ENCODE measurements at places on chromosomes 3 and 15. TPM values are rescaled to one million over a fixed set of nuclear protein-coding genes. Genes with fewer than 3 reads are reported as not detected.
A peak's percentile ranks its signal among the peaks of the same experiment; 100 is the strongest.

CX3CR1 gene
- total RNA-seq = 0.13 TPM

- DNase-seq = no peak
Measured at GRCh38 chr15:37814847-37815515, 119.5 kb upstream of the TMCO5A start.

DNA sequence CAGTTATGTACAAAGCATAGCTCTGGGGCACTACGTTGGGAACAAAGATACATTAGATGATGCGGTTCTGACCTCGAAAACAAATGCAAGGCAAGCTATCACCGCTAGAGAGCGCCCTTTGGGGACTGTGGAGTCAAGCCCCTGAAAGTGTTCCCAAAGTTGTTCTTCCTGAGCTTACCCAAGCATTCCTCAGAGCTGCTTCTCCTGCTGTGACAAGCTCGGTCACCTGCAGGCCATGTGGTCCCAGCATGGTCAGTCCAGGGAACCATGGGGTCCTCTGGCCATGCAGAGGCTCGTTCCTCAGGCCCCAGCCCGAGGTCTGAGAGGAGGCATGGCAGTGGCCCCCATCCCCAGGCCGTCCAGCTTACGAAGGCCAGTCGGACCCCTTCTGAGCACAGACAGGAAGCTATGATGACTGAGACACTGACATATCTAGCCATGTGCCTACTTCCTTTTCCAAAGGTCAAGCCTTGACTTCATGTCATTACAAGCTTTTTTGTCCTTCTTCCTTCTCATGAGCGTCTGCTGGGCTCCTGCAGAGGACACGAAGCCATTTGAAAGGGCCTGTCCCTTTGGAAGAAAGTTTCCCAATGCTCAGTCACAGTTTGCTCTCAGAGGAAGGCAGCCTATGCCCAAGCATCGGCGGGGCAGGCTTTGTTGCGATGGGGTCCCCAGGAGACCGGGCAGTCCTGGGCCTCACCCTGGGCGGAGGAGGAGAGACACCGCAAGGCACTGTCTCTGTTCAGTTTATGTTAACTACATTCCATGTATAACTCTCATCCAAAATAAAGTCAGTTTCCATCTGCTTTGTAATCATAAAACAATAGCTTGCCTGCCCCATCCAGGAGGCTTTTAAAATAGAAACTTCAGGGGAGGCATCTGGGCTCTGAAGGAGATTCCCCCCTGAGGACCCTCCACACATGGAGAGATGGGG lies 79.3 kb downstream of the ATP10A start:
- peak; percentile 54 for DNase-seq

ZNF385D gene
- total RNA-seq = not detected

DNA sequence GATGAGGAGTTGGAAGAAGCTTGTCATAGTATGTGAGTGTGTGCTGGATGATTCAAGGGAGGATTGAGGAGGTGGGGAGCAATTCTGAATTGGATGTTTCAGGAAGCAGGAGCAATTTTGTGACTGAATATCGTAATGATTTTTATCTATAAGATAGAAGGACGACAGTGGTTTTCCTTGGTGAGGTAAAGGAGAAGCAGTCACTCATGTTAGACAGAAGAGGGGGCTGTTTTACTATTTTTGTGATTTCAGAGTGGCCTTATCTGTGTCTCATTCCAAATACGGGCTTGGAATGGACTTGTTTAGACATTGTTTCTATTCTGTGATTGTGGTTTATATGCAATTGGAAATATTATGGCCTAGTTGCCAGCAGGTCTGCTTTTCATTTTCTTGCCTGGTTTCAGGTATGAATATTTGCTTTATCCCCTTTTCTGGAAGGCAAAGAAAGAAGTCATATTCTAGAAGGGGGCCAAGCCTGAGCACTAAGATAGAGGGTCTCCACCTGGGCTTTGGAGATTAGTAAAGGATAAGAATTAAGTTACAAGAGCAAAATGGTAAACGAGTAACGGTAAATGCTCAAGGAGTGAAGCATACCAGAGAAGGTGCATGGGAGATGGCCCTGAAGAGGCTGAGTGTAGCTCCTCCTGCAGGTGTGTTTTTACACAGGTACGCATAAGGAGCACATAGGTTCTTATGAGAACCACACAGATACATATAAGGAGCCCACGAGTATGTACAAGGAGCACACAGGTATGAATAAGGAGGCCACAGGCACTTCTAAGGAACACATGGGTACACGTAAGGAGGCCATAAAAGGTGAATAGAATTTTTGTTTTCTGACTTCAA lies 124.6 kb upstream of the KCNAB1 start:
- peak; percentile 22 for DNase-seq

ADAMTS9 gene
- total RNA-seq = not detected

DNA sequence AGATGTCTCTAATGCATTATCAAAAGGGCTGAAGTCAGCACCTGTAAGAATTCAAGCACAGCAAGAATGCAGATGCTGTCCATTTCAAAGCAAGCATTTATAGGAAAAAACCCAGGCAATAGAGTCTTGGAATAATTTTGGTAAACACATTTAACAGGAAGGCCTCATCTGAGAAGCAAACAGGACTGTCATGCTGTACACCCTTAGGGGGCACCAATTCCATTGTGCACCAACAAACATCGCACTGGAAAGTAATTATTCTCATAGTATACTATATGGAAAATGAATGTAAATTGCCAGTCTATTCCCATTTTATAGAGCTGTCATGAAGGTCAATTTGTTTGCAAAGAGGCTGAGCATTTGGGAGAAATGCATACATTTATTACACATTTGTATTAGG lies 247.3 kb upstream of the SUCLG2 start:
- DNase-seq = peak; percentile 41

ATP8B4 gene
- total RNA-seq = not detected

GRCh38 chr3:181134873-181135272 lies 145.3 kb upstream of the DNAJC19 start:
- no peak for DNase-seq

DNA sequence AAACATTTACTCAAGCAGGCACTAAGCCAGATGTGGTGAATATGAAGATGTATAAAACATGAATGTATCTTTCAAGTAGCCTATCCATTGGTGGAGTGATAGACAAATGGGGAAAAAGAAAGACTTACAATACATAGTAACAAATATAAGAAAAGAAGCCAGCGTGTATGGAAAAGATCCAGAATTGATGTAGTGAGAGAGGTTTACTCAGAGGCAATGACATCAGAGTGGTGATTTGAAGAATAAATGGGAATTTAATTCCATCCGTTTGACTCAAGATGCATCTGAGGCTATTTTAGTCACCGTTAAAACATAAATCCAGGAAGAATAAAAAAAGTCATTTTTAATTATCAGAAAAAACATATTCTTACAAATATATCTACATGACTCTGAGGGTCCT lies 162.6 kb downstream of the IL1RAP start:
- no peak for DNase-seq

- no peak for DNase-seq
Measured at GRCh38 chr3:160695915-160696327, 19.0 kb downstream of the ARL14 start.

- DNase-seq = no peak
Measured at GRCh38 chr3:34000301-34000700, 201.9 kb downstream of the PDCD6IP start.

PLAAT1 gene
- not detected for total RNA-seq

SAMD7 gene
- 0.96 TPM for total RNA-seq

SH3BP5 gene
- total RNA-seq = 31.3 TPM

- DNase-seq = no peak
Measured at GRCh38 chr3:42119561-42120355, 28.6 kb downstream of the TRAK1 start.

DNA sequence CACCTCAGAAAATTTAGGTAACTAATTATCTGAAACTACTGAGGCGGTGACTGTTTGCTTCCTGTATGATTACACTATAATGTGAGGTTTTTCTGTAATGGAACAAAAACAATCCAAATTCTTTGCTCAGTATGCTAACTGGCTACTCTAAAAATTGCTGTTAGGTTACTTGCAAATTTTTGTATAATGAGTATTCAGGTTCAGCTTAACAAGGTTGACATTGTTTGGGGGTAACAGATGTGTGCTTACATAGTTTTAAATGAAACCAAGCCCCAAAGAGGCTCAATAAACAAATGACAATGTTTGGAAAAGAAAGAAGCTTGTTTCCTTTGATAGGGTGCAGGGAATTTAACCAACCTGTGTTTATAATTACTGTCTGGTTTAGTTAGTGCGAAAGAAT lies 414.5 kb upstream of the MDFIC2 start:
- DNase-seq = no peak

- no peak for DNase-seq
Measured at GRCh38 chr15:101013201-101013550, 94.0 kb downstream of the LRRK1 start.

DNA sequence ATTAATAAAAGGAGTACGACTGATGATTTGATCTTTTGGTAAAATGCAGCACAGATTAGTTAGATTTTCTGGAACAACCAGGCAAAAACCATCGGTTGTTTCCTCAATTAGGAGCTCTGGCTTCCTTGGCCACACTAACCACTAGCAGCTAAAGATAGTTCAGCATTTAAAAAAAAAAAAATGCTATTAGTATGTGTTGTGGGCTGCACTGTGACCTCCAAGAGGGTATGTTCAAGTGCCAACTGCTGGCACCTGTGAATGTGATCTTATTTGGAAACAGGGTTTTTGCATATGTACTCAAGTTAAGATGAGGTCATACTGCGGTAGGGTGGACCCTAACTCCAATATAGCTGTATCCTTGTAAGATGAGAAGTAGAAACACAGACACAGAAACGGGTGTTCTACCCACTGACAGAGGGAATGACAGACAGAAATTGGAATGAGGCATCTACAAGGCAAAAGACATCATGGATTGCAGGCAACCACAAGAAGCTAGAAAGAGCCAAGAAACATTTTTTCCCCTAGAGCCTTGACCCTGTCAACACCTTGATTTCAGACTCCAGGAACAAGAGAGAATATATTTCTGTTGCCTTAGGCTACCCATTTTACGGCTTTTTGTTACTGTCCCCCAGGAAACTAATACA lies 534.6 kb upstream of the ROBO2 start:
- no peak for DNase-seq

DNA sequence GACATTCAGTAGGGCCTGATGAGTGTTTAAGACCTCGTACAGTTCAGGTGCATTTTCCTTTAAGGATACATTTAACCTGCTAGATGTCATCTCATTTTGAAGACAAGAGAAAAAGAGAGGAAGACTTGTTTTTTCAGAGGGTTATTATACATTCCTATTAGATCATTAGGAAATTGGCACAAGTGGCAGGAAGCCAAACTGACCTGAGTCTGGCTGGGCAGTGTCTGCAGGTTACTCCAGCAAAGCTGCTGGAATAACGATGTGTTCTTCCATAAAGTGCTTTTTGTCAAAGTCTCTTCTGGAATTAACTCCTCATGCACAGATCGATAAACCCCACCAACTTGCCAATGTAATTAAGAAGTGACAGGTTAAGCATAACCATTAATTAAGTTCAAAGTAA lies 396.4 kb upstream of the TPRG1 start:
- DNase-seq = no peak

RARRES1 gene
- not detected for total RNA-seq

DNA sequence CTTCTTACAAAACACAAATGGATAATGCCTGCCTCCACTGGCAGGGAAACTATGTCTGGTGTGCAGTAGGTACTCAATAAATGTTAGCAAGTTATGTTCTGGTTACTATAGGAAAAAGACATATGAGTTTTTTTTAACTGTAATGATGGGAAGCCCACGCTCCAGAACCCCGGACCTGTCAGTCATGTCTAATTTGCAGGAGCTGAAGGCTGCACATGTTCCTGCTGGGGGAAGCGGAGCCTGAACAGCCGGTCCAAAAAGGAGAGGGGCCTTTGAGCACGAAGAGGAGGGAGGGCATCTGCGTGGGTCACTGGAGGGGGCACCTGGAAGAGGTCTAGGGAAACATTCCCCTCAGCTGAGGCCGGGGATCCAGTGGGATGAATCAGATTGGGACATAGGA lies 113.2 kb downstream of the DGKG start:
- DNase-seq = no peak

ITGA11 gene
- total RNA-seq = not detected

GRCh38 chr3:193372783-193373182 lies 5.8 kb downstream of the ATP13A5 start:
- DNase-seq = no peak

PPARG gene
- not detected for total RNA-seq

GRCh38 chr3:43996379-43997301 lies 245.0 kb upstream of the TOPAZ1 start:
- peak; percentile 65 for DNase-seq

- DNase-seq = no peak
Measured at GRCh38 chr15:98980899-98981228, 26.7 kb downstream of the PGPEP1L start.

- no peak for DNase-seq
Measured at GRCh38 chr3:154180836-154181691, 59.9 kb downstream of the ARHGEF26 start.

KLHL40 gene
- total RNA-seq = not detected

GOLGA8N gene
- 1.4 TPM for total RNA-seq

GRCh38 chr3:178010306-178010705 lies 525.9 kb upstream of the KCNMB2 start:
- no peak for DNase-seq

GRCh38 chr15:31202953-31203352 lies 101.4 kb upstream of the TRPM1 start:
- DNase-seq = peak; percentile 80

GRCh38 chr3:115990669-115991068 lies 367.4 kb downstream of the GAP43 start:
- DNase-seq = no peak

GABRR3 gene
- not detected for total RNA-seq

- DNase-seq = no peak
Measured at GRCh38 chr15:78766041-78766440, 45.2 kb downstream of the ADAMTS7 start.

GRCh38 chr3:190541008-190541407 lies 27.1 kb downstream of the IL1RAP start:
- no peak for DNase-seq

GP5 gene
- not detected for total RNA-seq

MUC4 gene
- 0.11 TPM for total RNA-seq

- DNase-seq = no peak
Measured at GRCh38 chr3:184368586-184369183, 7.2 kb downstream of the POLR2H start.

SNTN gene
- not detected for total RNA-seq

DNA sequence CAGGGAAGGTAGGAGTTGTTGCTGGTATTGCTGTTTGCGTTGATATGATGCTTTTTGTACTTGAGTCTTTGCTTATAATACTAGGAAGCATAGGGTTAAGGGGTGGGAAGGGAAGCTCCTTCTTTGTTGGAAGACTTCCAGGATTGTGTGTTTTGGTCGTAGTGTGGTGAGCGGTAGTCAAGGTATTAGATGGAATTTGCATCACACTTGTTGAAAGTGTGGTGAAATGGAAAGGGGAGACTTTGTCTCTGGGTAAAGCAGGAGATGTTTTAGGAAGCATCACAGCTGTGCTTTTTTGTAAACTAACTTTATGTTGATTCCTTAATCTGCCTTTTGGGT lies 14.9 kb downstream of the IGSF10 start:
- no peak for DNase-seq

ARHGEF26 gene
- total RNA-seq = 0.35 TPM

CIDEC gene
- not detected for total RNA-seq

SATB1 gene
- total RNA-seq = 2.7 TPM

SEMA3F gene
- 0.84 TPM for total RNA-seq

DNA sequence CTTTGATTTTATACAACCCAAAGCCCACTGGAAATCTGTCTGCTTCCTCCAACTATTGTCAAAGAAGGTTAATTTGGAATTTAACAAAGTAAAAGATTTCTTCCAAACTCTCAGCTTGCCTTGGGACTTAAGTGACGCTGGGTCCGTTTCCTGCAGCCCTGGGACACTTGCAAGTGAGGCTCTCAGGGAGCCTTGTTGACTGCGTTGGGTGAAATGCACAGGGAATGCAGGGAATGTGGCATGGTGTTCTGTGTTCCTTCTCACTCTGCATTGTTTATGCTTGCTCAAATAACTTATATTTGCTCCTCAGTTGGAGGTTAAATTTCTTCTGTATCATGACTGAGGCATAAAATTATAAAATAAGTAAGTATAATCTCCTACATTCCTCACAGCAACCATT lies 60.9 kb upstream of the TJP1 start:
- no peak for DNase-seq

All from OCI-LY7 (cell line).